Fibroblast of lung (primary cell): ENCODE measurements at places on chromosomes 3 and 15.

- DNase-seq, result no peak
Observed at GRCh38 chr3:26029321-26029720, 239.4 kb downstream of the OXSM start.

- DNase-seq, result peak; percentile 65
Observed at GRCh38 chr15:24858737-24859601, 95.8 kb upstream of the SNRPN start.

GRCh38 chr3:96070678-96071077 is 743.7 kb upstream of the EPHA6 start:
- no peak for DNase-seq

- peak; percentile 60 for DNase-seq
Observed at GRCh38 chr3:55477306-55478303, 9.5 kb downstream of the WNT5A start.

DNA sequence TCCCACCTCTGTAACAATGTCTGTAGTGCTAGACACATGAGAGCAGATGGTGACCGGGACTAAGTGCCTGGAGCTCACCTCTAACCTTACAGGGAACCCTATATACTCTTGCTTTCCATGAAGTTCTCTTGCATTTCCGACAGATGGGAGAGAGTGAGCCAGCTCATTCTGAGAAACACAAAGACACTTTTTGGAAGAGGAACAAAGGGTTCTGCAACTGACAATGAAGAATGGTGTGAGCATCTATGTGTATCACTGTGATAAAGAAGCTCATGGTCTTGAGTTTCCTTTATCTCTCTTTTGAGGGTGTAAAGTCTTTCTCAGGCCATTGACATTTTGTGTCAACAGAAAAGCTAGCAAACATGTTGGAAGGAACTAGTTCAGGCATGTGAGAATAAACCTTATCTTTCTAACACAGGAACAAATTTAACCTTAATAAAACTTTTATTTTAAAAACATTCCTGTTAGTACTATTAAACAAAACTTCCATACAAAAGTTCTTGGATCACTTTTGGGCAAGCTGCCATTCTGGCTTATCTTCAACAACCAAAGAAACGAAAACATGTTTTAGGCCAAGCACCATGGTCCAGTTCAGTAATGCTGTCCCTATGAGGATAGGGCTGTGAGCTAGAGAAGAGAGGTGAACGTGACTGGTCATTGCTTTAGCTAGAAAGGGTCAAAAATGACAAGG is 142.7 kb downstream of the THRB start:
- DNase-seq, result peak; percentile 76

GRCh38 chr15:32828507-32829186 is 110.8 kb downstream of the GREM1 start:
- peak; percentile 89 for DNase-seq

DNA sequence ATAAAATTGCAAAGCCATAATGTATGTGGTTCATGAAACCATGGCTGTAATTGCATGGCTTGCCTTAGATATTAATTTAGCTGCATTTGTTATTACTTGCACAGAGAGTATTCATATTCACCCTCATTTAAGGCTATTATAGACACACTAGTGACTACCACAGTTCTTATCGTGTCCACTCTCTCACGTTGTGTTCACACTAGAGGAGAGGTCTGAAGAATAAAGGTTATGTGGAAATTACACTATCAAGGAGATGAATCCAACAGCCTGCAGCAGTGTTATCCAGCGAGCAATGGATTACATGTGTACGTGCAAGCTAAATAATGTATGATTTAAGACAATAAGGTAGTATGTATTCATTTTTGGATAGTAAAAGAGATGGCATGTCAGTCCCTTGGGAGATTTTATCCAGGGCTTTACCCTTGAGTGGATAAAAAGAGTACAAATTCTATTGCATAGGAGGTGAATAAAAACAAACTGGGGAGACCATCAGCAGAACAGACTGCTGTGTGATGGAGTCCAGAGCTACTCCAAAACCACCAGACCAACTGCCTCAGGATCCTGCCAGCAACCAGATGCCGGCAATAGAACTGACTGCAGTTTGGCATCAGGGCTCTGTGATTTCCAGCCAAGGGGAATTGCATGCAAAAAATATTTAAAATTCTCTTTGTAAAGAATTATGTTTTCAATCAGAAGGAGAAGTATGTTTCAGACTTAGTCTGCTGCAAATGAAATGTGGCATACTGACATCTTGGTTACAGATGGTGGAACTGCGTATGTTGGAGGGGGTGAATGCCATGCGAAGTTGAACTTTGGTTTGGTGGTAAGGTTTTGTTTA is 146.6 kb downstream of the RBMS3 start:
- DNase-seq, result peak; percentile 41

- DNase-seq, result no peak
Observed at GRCh38 chr3:167909504-167909896, 174.0 kb downstream of the SERPINI1 start.

DNA sequence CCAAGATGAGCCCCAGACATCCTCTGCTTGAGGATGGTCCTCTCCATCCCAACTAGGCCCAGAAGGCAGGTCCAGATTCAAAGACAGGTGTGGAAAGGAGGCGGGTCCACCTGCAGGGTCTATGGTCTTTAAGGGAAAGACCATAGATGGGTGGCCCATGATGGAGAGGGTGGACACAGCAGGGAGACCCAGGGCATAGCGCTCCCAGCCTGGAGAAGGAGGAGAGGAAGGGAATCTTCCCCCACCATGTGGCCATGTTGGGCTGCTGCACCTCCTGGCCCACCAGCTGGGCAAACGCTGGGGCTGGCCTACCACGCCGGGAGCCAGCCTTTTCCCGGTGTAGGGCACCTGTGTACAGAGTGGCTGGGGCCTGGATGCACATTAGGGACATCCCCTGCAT is 265.2 kb upstream of the TLE3 start:
- DNase-seq, result peak; percentile 43

- no peak for DNase-seq
Observed at GRCh38 chr15:66187271-66187670, 66.3 kb downstream of the MEGF11 start.

DNA sequence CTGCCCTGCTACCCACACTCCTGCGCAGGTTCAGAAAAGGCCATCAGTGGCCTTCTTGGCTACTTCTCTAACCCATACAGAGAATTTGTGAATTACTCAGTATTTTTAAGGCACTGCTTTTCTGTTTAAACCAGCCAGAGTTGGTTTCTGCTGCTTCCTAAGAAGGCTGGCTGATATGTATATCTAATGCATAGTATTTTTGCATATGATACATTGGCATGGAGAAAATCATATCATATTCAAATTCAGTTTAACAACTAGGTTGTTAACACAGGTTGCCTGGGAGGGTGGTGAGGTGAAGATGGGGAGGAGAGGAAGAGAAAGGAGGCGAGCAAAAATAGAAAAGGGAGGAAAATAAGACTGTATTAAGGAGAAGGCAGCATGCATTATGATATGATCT is 132.8 kb upstream of the ADPGK start:
- DNase-seq, result no peak

DNA sequence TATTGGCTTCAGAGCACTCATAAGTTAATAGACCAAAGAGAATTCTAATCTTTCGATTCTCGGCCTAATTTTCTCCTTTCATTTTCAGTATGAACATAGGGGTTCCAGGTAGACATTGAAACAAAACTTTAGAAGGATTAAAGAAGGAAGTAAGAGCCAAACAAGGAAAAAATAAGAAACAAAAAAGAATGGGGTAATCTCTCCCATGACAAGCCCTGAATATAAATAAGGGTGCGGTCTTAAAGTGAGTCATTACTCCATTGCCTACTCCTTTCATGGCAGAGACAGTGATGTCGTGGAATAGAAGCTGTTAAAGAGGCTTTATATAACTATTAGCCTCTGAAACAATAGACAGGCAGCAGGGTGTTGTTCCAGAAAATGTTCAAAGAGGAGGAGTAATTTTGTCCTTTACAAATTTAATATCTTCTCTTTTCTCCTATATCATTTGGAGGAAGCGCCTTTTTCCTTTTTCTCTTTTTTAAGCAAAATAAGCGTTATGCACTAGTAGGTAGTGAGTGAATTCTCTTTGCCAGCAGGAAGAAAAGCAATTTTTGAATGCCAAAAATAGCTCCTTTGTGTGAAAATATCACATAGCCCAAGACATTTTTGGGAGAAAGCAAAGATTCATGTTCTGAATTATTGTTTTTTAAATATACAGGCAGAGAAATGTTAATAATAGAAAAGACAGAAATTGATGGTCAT is 607.9 kb upstream of the KCNMB2 start:
- DNase-seq, result peak; percentile 82

DNA sequence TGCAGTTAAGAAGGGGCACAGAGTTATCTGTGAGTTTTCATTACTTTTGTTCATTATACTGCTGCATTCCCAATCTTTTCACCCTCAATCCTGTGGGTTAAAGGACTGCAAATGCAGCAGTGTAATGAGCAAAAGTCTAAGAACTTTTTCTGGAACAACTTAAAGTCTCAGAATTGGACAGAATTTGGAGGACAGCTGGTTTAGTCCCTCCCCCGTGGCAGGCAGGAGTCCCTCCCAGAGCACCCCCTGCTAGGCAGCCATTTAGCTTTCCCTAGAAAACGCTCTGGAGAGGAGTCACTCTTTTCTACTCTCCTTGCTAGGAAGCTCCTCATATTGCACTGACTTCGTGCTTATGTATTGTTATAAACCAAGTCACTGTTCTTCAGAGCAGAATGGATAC is 156.3 kb upstream of the UBE2E1 start:
- no peak for DNase-seq

DNA sequence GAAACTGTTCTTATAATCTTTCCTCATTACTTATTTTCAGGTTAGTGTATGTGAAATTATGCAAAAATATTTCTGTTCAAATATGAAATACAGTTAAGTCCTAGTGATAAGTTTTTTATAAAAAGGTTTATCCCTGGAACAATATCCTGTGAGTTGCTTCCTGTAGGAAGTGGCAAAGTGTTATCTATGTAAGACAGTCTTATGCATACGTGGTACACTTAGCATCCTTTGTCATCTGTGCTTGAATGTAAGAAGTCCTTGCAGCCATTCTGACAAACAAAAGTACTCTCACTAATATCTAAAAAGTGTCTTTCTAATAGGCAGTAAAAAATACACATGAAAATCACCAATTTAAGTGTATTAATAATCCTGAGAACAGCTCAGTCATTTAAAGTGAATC is 372.5 kb upstream of the BCHE start:
- no peak for DNase-seq
